Stimulated activated CD8-positive, alpha-beta memory T cell treated with anti-CD3 and anti-CD28 coated beads, Interleukin-4, amount 100 ng/mL, for 1 hour (primary cell): ENCODE measurements at places on chromosomes 1 and 21.

- DNase-seq, result no peak
These were observed 12.9 kb downstream of the GPA33 start for GRCh38 chr1:167077128-167077867.

DNA sequence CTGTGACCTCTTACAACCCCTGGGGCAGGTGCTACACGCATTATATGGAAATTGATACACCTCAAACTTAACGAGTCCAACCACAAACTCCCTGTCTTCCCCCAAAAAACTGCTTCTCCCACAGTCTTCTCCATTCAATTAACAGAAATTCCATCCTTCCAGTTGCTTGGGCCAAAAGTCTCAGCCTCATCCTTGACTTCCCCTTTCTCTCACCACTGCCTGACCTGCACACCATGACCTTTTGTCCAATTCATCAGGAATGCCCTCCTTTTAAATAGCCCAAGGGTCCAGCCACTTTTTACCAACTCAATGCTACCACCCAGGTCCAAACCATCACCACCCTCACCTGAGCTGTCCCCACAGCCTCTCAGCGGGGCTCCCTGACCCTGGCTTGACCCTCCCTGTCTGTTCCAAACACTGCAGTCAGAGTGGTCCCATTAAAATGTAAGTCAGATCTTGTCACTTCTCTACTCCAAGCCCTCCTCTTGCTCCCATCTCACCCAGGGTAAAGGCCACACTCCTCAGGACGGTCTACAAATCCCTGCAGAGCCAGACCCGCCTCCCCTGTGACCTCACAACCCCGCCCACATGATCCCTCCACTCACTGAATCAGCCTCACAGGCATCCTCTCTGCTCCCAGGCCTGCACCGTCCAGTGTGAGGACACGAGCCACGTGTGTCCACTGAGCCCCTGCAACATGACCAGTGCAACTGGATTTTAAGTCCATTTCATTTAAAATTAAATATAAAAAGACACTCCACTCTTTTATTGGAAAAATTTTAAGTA lies 18.5 kb downstream of the KCNN3 start:
- no peak for DNase-seq

DNA sequence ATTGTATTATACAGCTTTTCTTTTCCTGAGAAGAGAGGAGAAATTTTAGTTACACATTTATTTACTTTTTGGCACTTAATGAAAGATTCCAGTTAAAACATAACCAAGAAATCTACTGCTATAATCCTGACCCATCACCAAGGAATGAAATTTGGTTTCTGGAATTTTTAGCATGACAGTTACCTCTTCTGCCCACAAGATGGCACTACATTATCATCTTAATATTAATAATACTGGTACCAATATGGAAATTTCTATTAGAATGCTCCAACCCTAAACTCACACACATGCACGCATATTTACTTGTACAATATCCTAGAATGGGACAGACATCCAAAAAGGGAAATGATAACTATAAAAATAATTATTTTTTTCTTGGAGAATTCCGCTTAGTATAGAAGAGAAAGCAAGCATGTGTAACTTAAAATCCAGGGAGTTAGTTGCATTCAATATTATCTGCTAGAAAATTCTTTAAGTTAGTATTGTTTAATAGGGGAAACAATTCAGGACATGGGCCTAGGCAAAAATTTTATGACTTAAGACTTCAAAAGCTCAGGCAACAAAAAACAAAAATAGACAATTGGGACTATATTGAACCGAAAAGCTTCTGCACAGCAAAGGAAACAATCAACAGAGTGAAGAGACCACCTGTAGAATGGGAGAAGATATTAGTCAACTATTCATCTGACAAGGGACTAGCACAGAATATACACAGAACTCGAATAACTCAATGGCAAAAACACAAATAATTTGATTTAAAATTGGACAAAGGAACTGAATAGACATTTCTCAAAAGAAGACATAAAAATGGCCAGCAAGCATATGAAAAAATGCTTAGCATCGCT lies 37.4 kb downstream of the MAP3K21 start:
- DNase-seq, result no peak

DNA sequence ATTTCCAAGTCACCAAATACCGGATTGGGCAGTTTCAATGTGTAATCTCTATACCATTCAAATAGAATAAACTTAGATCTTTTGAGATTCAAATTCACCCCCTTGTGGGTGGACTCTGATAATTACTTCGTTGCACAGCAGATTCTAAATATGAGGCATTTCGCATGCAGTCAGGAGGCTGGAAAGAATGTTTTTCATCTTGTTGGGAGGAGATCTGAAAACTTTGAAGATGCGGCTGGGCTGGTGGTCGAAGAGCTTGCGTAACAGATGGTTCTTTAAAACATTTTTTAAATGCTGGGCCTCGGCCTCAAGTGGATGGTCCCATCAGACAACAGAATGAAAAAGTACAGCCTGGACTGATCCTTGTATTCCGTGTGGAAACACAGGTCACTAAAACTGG lies 10.4 kb downstream of the NR5A2 start:
- no peak for DNase-seq

- no peak for DNase-seq
These were observed 163.0 kb downstream of the ADGRL4 start for GRCh38 chr1:78843546-78843945.
